B cell (primary cell): ENCODE measurements at places on chromosomes 2 and 18.

DNA sequence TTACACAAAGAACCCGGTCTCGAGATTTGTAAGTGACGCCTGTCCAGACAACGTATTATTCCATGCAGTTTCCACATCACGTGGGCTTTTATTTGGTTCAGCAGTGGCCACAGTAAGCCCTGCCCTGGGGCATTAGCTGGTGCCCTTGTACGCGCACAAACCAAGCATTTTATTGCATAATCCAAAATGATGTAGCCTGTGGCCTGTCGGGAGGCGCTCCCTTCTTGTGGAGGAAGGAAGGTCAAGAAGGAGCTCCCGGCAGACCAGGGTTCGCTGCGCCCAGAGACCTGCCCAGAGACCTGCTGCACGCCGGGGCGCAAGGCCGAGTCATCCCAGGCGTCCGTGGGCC is 179.6 kb upstream of the ALKAL2 start:
- no peak for DNase-seq

- no peak for DNase-seq
Observed at GRCh38 chr2:8478471-8478793, 203.4 kb upstream of the ID2 start.

- DNase-seq, result no peak
Observed at GRCh38 chr2:234650911-234651310, 154.0 kb upstream of the ARL4C start.

- DNase-seq, result no peak
Observed at GRCh38 chr2:160582490-160583145, 89.0 kb upstream of the RBMS1 start.

- DNase-seq, result no peak
Observed at GRCh38 chr2:135818937-135819610, 17.9 kb downstream of the LCT start.

- no peak for DNase-seq
Observed at GRCh38 chr18:10528439-10528838, 2.6 kb downstream of the NAPG start.
